ENCODE measurements at places on chromosomes 1 and 21.

DNA sequence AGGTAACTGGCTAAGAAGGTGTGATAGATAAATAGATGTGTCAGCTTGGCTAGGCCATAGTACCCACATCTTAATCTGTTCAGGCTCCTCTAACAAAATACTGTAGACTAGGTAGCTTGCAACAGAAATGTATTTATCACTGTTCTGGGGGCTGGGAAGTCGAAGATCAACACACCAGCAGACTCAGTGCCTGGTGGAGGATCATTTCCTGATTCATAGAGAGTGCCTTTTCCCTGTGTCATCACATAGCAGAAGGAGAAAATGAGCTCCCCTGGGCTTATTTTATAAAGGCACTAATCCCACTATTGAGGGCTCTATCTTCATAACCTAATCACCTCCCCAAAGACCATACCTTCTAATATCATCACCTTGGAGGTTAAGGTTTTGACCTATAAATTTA lies 532.7 kb upstream of the OLFM3 start:
- no peak for DNase-seq

DNA sequence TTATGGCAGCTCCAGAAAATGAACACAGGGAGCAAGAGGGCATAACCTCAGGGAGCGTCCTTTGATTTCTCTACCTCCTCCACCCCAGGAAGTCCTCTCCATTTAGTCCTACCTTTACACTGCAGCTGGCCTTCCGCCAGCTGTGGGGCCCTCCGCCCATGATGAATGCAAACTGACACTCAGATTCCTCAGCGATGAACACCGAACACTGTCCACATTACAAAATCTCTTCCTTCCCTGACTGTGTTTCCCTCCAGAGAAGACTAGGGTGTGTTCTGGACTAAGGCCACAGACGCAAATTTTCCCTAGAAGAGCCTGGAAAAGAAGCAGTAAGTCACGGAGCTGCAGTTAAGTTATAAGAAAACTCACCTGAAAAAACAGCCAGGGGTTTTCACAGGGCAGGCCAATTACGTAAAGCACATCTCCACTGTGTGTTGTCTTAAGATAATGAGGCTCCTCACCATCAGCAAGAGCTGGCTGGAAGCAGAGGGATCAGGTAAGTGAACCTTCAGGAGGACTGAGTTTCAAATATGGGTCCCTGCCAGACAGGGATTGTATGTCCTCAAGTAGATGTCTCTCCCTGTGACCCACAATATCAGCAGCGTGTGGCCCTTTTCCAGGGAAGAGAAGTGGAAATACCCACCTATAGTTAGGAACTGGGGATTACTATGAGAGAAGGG lies 46.3 kb upstream of the ATP1B1 start:
- DNase-seq, result no peak

DNA sequence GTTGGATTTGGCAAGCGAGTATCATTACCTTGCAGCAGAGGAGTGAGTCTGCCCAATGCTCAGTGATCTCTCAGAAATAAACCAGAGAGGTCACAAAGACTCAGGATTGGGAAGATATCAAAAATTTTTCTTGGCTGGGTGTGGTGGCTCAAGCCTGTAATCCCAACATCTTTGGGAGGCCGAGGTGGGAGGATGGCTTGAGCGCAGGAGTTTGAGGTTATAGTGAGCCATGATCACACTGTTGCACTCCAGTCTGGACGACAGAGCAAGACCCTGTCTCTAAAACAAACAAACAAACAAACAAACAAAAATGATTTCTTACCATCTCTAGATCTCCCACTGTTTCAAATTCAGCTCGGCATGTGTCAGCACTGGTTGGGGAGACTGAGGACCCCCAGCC lies 13.3 kb upstream of the BECN2 start:
- DNase-seq, result no peak

- DNase-seq, result no peak
These were observed 32.2 kb downstream of the CACHD1 start for GRCh38 chr1:64502083-64502482.

DNA sequence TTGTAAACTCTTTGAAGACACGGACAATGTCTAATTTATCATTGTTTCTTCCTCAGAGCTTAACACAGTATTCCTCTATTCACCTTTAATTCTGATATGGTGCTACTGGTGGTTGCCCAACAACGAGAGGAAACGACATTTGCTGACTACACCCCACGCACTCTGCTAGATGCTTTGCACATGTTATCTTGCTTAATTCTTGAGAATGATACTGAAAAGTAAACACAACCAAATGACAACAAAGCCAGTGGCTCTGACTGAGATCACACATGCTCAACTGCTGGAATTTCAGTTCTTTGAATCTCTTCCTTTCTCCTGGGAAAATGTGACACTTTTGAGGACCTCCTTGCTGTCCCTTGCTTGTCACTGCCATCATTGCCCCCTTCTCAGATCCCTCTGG lies 37.2 kb upstream of the DDAH1 start:
- no peak for DNase-seq

GRCh38 chr1:17689011-17689410 lies 66.1 kb upstream of the ACTL8 start:
- no peak for DNase-seq

GRCh38 chr1:21801100-21801499 lies 11.0 kb upstream of the LDLRAD2 start:
- DNase-seq, result no peak

DNA sequence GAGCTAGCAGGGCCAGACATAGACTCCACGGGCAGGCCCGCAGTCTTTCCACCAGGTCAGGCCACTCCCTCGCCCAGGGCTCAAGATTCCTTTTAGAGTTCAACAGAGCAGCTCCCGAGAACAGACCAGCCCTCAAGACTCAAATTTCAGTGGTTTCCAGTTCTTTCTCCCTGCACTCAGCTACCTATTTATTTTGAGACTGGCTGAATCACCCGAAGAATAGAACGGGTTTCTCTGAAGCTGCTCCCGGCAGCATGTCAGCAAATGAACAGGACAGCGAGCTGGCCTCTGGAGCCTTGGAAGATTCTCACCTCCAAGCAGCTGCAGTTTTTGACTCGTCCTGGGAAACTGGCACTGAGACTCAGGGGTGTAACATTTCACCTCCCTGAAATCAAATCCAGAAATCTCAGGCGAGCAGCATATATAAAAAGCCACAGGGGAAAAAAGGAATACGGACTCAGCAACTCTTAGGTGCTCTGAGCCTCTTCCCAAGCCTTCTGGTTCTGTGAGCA lies 177.9 kb downstream of the CLIC6 start:
- DNase-seq, result no peak

GRCh38 chr1:51222136-51222787 lies 13.8 kb upstream of the RNF11 start:
- DNase-seq, result no peak

DNA sequence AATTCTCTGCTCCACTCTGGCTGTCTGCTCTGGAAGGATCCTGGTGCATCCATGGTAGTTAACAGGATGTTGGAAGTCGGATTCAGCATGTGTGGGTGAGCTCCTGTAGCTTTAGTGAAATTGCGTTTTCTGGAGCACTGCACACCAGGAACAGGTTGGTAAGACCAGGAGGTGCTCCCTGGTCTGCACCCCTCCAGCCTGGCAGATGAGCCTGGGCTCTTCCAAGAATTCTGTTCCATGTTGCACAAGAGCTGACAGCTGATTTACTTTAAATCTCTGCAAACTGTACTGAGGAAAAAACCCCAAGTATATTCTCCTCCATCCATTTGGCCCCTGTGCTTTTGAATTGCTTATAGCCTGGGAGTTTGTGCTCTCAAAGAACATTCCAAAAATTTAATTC lies 33.7 kb downstream of the KCNK1 start:
- DNase-seq, result no peak

GRCh38 chr1:222557574-222557973 lies 9.7 kb upstream of the HHIPL2 start:
- DNase-seq, result no peak

GRCh38 chr1:10888791-10889649 lies 92.6 kb upstream of the CASZ1 start:
- no peak for DNase-seq

- no peak for DNase-seq
These were observed 36.5 kb downstream of the NGF start for GRCh38 chr1:115301438-115302020.

DNA sequence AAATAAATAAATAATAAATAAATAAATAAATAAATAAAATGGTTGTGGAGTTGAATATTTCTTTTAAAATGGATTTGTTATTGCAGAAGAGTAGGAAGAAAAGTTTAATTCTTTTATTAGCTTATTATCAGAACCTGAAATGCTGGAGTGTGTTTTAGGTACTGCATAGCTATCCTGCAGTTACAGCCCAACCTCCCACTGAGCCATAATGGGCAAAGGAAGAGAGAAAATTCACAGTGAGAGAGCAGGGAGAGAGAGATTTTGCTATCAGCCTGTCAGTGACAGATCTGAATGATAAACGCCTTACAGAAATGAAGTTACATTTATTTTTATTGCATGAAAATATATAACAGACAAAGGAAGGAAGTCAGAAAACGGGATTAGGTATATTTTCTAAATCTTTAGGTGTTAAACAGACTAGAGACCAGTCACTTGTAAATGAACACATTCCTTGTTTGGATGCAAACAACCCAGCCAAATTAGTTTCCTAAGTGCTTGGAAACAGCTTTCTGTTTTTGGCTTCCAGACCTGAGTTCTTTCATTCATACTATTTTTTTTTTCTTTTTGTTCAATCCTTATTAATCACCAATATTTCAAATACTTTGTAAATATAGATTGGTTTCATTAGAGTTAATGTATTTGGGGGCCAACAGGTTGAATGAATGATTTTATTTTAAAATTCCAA lies 425.3 kb downstream of the USP25 start:
- no peak for DNase-seq

- DNase-seq, result no peak
These were observed 1177.6 kb downstream of the PLA2G4A start for GRCh38 chr1:188006354-188006753.

GRCh38 chr1:90370686-90371447 lies 346.2 kb downstream of the BARHL2 start:
- no peak for DNase-seq

GRCh38 chr1:21290546-21290944 lies 282 bp upstream of the ECE1 start:
- DNase-seq, result no peak

GRCh38 chr21:44751799-44752636 lies 40.6 kb upstream of the TSPEAR start:
- no peak for DNase-seq

DNA sequence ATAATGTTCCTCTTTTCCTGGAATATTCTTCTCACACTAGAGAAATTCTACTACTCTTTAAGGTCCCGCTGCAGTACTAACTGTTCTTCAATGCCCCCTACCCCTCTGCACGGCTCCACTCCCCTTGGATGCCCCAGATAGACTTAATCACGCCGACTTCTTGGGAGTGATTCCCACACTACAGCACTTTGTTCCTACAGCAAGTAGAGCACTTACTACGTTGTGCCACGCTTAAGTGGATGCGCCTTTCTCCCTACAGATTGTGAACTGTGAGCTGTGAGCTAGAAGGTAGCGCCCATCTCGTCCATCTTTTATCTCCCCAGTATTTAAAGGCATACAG lies 2.2 kb downstream of the ZNF436 start:
- DNase-seq, result no peak

DNA sequence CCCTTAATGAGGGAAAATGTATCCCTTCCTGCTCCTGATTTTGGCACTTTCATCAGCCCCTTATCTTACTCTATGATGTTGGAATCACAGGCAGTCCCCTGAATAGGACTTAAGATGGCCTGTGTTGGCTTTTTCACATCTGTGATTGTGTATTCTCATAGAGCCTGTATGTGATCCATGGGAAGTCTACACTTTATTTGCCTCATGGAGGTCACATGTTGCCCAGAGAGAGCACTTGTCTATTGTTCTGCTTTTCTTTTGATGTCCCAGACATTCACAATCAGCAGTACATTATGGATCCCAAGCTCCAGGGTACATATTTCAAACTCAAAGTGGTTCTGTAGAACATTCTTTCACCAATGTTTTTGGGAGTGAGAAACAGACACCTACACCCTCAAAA lies 885.2 kb upstream of the ADGRL2 start:
- DNase-seq, result no peak

DNA sequence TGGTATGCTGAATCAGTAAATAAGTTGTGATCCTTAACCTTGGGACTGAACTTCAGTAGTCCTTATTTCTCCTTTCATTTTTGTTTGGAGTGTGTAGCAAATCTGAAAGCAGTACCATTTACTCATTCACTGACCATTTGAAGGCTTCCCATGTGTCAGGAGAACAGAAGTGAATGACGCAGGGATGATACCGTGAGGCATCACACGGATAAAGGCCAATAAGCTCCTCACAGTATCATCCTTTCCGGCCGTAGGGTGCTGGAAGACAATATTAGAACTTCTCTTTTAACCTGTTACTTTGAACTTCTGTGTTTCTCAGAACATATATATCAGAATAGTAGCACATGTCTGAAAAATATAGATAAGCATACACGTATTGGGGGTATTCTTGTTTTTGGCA lies 21.3 kb downstream of the BACH1 start:
- no peak for DNase-seq

DNA sequence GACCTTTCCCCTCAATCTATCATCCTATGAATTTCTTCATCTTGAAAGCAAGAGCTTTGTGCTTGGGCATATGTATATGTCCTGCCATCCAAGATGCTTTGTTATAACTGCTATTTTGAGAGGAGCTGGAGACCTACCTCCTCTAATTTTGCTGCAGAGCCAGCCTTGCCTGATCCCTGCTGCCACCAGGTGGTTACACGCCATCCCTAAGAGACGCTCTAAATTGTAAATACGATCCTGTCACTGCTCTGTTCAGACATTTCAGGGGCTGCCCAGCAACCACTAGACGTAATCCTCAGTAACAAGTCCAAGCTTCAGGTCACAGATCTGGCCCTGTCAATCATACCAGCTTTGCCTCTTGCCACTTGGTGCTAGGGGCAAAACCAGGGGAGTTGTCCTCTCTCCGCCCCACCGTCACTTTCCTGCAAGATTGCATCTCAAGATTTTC lies 32.9 kb downstream of the GPA33 start:
- no peak for DNase-seq

GRCh38 chr1:92536211-92536979 lies 49.7 kb upstream of the GFI1 start:
- no peak for DNase-seq

GRCh38 chr1:157880621-157881020 lies 39.0 kb upstream of the CD5L start:
- DNase-seq, result no peak

GRCh38 chr1:198472997-198473396 lies 67.5 kb downstream of the ATP6V1G3 start:
- no peak for DNase-seq

DNA sequence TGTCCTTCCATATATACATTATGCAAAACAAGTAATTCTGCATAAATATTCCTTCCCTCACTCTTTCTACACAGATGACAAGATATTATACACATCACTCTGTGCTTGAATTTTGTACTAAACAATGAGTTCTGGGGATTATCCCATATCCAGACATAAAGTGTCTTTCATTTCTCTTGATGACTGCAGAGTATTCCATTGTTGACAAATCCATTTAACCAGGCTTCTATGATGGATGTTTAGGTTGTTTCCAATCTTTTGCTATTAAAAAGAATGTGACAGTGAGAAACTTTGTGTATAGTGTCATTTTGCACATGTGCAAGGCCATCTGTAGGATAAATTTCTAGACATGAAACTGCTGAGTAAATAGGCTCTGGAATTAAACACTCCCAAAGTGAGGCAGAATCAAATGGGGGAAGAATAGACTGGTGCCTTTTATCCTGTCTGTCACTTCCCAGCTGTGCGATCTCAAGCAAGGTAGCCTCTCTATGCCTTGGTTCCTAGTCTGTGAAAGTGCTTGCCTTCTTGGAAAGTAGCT lies 29.9 kb upstream of the ATP2B4 start:
- DNase-seq, result no peak

Data from stimulated activated CD8-positive, alpha-beta memory T cell treated with anti-CD3 and anti-CD28 coated beads, Interleukin-15, amount 100 ng/mL, for 4 hours (primary cell).